Activated T-cell treated with anti-CD3 and anti-CD28 coated beads, Interleukin-2, amount 50 U/mL, for 72 hours (primary cell): ENCODE measurements at places on chromosomes 3 and 15. TPM values are rescaled to one million over a fixed set of nuclear protein-coding genes. Genes with fewer than 3 reads are reported as not detected.

GRCh38 chr15:29056839-29057450 is 171.2 kb downstream of the APBA2 start:
- DNase-seq = no peak

Gene NMB
- 3.6 TPM for total RNA-seq

- DNase-seq = no peak
These were observed 3.4 kb downstream of the CORO2B start for GRCh38 chr15:68582236-68582635.

Gene DNASE1L3
- not detected for total RNA-seq

GRCh38 chr3:21914451-21914850 is 163.4 kb upstream of the ZNF385D start:
- no peak for DNase-seq

- DNase-seq = no peak
These were observed 39.4 kb upstream of the ST6GAL1 start for GRCh38 chr3:186890911-186891310.

- no peak for DNase-seq
These were observed 114.5 kb upstream of the TNIK start for GRCh38 chr3:171574556-171575240.

Gene C3orf49
- not detected for total RNA-seq

GRCh38 chr3:109784285-109784684 is 446.9 kb upstream of the DPPA4 start:
- no peak for DNase-seq

Gene SERPINI2
- not detected for total RNA-seq

DNA sequence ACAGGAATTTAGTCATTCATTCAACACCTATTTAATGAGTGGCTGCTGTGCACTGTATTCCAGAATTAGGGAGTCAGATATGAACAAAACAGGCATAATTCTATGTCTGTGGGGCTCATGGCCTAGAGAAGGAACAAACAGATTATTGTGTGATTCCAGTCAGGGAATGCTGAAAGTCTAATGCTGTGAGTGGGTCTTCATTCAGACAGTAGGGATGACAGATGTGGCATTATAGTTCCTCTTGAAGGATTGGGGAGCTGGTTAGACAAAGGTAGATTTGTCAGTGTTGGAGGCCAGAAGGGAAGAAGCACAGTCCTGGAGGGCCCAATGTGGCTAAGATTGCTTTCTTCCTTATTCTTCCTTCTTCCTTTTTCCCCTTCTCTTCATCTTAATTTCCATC is 226.4 kb upstream of the EIF1B start:
- no peak for DNase-seq

GRCh38 chr3:71384388-71384787 is 199.1 kb downstream of the FOXP1 start:
- DNase-seq = no peak

GRCh38 chr3:21509731-21510470 is 241.1 kb downstream of the ZNF385D start:
- no peak for DNase-seq

Gene MST1R
- 2.4 TPM for total RNA-seq

- DNase-seq = no peak
These were observed 84.4 kb downstream of the THSD4 start for GRCh38 chr15:71199384-71200351.

- no peak for DNase-seq
These were observed 16.7 kb downstream of the KCNMB3 start for GRCh38 chr3:179234199-179234598.

GRCh38 chr3:134201201-134202130 is 49.2 kb downstream of the RYK start:
- no peak for DNase-seq

DNA sequence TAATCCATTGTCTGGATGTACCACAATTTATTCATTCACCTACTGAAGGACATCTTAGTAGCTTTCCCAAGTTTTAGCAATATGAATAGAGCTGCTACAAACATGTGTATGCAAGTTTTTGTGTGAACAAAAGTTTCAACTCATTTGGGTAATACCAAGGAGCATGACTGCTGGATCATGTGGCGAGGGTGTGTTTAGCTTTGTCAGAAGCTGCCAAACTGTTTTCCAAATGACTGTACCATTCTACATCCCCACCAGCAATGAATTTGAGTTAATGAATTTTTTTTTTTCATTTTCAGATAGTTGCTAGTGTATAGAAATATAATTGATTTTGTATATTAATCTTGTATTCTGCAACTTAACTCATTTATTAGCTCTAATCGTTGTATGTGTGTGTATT is 20.0 kb upstream of the ELP6 start:
- no peak for DNase-seq

- no peak for DNase-seq
These were observed 182.8 kb upstream of the TOPAZ1 start for GRCh38 chr3:44058868-44059203.

DNA sequence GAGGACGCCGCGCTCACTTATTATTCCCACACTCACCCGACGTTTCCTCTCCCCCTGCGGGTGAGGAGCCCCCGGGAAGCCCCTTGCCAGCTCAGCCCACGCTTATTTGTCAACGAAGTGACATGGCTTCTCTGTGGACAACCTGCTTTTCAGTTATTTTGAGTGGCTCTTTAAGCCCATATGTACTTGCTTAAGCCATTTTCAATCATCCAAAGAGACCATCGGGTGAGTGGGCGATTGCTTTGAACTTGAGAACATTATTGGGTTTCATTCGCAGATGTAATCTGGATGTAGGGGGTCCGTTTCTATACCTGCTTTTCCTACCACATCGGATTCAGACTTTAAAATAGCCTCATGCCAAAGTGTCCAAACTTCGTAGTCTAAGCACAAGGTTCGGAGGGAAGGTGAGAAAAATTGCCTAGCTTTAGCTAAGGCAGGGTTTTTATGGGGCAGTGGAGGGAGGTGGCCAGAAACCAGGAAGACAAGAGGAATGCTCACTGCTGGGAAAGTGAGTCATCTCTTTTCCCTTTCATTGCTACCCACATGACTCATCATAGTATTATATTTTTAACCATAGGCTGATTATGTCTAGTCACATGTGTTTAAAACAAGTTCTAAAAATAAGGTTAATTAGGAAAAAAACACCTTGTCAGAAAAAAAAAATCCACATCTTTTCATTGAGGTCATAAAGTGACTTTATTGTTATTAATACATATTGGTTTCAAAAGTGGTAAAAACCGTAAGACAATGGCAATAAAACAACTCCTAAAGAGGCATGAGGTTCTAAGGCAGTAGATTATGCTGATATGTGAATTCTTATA is 773.1 kb upstream of the NR2F2 start:
- no peak for DNase-seq

Gene RTP1
- not detected for total RNA-seq

DNA sequence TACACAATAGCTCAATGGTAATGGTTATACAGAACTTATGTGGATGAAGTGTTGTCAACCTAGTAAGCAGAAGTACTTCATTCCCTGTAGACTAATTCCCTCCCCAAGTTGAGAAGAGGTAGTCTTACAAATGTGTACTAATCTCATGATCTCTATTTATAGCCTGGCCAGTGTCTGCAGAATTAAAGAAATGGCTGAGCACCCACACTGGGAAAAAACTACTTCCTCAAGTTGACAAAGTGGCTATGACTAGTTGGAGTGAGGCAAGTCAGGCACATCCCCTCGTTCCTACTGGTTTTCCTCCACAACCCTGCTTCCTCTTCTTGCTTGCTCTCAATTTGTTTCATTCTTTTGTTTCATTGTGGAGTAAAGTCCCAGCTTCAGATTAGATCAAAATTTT is 566.7 kb upstream of the ZNF717 start:
- DNase-seq = no peak

Gene ADIPOQ
- not detected for total RNA-seq

Gene SEMA3F
- 0.25 TPM for total RNA-seq

- no peak for DNase-seq
These were observed 256.2 kb upstream of the RARB start for GRCh38 chr3:25171897-25172296.

DNA sequence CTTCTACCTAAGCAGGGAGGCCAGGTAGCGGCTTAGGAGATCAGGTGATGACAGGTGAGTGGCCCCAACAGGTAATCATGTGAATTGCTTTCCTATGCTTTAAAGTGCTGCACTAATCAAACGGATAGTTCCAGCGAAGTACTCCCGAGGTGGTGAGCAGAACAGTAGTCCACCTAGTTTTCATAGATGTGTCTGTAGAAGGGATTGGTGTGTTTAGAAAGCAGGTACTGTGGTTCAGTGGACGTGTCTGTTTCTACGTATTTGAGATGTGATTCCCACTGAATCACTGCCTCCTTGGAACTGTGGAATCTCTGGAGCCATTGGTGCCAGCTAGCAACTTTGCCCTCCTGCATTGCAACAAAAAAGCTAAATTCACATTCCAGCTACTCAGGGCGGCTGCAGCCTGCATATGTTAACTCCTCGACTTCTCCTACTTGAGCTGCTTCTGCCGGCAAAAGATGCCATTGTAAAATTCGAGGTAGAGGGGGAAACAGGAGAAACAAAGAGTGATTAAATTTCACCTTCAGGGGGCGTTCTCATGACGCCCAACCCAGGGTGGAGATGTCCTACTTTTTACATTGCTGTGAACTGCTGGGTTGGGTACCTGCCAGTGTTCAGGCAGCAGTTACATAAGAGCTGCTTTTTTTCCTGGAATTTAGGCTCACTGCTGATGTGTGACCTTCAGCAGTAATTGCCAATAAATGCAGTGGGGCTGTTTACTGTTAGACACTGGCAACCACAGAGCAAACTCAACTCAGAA is 227.3 kb downstream of the ITPR1 start:
- DNase-seq = peak; percentile 25

Gene TMEM45A
- total RNA-seq = 0.26 TPM

- no peak for DNase-seq
These were observed 64.8 kb upstream of the SEC61A1 start for GRCh38 chr3:127987309-127987995.

Gene SPRED1
- total RNA-seq = 1.5 TPM

DNA sequence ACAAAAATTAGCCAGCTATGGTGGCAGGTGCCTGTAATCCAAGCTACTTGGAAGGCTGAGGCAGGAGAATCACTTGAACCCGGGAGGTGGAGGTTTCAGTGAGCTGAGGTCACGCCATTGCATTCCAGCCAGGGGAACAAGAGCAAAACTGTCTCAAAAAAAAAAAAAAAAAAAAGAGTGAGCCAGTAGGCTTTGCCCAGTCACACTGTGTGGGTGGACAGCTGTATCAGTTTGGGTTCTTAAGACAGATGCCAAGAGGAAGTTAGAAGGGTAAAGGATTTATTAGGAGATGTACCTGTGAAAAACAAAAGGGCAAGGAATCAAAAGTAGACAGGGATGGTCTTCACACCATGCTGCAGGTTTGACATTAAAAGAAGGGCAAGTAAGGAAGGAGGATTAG is 86.1 kb upstream of the CGNL1 start:
- no peak for DNase-seq

GRCh38 chr3:171850320-171850959 is 7.3 kb downstream of the TMEM212 start:
- DNase-seq = no peak

- DNase-seq = no peak
These were observed 70.4 kb downstream of the ATP2B2 start for GRCh38 chr3:10434938-10435336.

Gene CAMKV
- not detected for total RNA-seq

DNA sequence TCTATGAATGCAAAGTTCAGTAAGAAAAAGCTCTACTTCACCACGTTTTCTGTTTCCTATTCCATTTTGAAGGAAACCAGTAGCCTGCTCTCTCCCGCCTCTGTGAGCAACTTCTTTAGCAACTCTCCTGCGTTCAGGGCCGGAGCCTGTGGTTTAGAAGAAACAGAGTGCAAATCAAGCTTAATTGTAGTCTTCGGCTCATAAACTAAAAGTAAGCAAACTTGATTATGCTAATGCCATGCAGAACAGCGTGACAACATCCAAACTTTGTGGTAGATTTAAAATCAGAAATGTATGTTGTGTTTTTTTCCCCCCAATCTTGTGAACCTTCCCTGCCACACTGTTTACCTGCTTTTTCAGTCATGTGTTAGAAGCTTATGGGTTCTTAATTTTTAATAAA is 87.4 kb downstream of the SEMA6D start:
- no peak for DNase-seq

DNA sequence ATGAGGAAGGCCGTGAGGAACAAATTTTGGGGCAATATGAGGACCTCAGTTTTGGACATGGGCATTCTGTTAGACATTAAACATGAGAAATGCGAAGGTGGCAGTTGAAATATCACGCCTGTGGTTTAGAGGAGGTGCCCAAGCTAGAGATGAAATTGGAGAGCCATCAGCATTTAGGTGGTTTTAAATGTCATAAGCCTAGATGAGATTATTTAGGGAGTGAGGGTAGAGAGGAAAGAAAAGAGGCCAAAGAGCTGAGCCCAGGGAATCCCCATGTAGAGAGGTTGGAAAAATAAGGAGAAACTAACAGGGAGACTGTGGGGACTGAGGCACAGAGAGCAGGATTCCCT is 14.9 kb downstream of the RTP1 start:
- no peak for DNase-seq

DNA sequence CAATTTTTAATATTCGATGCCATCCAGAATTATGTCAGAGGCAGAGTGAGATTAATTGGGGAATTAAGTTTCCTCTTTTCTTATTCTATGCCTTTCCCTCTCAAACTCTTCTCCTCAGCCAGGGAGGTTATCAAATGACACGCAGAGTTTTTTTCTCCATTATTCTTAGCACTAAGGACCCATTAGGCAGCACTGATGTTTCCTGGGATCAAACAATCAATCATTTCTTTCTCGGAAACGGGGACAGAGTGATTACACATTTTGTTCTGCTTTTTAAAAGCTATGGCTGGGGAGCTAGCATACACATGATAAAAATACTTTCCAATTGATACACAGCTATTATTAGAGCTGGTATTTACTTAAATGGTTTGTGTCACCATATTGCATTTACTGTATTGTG is 35.3 kb upstream of the PSMD6 start:
- no peak for DNase-seq

Gene AGTR1
- not detected for total RNA-seq

- no peak for DNase-seq
These were observed 14.3 kb downstream of the CD47 start for GRCh38 chr3:108076564-108076963.

GRCh38 chr3:196288141-196288460 is 575 bp upstream of the PCYT1A start:
- DNase-seq = no peak

Gene CD200R1
- total RNA-seq = 2.2 TPM

- DNase-seq = no peak
These were observed 2.5 kb downstream of the CCDC80 start for GRCh38 chr3:112638327-112639020.

Gene HRG
- not detected for total RNA-seq

Gene MKRN3
- 2.1 TPM for total RNA-seq

Gene PPP2R3A
- 0.53 TPM for total RNA-seq

Gene FANCD2OS
- total RNA-seq = not detected

GRCh38 chr3:168096210-168096652 is 507 bp upstream of the GOLIM4 start:
- peak; percentile 2 for DNase-seq
